Left renal cortex interstitium (tissue), 4 donors: ENCODE measurements at places on chromosomes 2 and 18.

DNA sequence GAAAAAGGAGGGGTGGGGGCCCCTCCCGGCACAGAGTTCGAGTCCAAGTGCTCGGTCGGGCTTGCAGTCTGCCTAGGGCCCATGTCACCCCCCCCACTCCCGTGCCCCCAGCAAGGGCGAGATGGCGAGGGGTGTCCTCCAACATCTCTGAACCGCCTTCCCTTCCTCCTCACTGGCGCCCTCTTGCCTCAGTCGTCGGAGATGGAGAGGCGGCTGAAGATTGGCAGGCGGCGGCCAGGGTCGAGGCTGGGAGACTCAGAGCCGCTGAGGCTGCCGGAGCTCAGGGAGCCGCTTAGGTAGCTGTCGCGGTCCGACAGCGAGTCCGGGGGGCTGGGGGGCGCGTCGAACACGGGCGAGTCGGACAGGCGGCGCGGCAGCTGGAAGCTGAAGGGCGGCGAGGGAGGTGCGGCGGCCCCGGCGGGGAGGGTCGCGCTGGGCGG, 2.3 kb downstream of the ZFP36L2 start:
- DNase-seq: no peak

DNA sequence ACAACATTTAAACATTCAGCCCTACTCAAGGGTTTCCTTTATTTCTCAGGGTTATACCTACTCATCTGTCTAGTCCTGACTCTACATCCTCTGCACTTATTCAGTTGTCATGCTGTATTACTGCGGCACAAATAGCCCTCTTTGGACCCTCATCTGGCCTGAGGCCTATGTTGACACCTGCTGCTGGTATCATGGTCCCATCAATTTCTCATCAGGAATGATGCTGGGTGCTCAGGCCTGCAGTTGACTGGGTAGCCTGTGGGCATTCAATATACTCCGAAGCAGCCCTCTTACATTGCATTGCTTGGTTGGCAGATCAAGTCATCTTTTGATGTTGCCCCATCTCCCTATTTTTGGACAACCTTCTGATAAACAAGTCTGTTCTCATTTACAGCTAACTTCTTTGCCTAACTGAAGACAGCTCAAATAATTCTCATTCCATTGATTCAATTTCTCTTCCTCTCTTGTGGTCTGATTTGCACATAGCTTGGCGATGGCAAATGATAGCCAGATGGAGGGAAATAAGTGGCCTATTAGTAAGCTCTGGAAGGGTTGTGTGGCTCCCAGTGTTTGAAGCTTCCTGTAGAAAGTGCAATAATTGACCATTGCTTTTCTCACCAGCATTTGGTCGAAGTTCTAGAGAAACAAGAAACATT, 19.1 kb upstream of the MC4R start:
- no peak for DNase-seq

GRCh38 chr18:33355263-33355662, 85.3 kb downstream of the CCDC178 start:
- DNase-seq: no peak

- no peak for DNase-seq
Observed at GRCh38 chr2:47309472-47309951, 93.4 kb upstream of the MSH2 start.

DNA sequence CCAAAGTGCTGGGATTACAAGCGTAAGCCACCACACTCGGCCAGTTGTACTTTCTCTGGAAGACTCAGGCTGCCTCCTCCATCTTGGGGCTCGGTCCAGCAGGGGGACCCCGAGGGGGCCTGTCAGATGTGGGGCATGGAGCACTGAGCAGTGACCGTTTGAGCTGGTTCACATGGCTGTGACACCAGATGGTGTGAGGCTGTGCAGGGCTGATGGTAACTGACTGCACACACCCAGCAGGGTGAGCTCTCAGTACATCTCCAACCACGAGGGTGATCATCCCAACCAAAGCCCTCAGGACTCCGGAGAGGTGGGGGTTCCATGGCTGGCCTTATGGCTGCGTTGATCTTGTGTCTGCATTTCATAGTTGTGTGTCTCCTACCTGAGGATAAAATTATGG, 63.4 kb downstream of the FAM168B start:
- DNase-seq: no peak

GRCh38 chr2:102236132-102236531, 49.3 kb downstream of the IL1RL2 start:
- no peak for DNase-seq

- DNase-seq: no peak
Observed at GRCh38 chr2:31337860-31338259, 76.7 kb downstream of the XDH start.

GRCh38 chr18:392928-393573, 107.5 kb downstream of the COLEC12 start:
- DNase-seq: no peak

DNA sequence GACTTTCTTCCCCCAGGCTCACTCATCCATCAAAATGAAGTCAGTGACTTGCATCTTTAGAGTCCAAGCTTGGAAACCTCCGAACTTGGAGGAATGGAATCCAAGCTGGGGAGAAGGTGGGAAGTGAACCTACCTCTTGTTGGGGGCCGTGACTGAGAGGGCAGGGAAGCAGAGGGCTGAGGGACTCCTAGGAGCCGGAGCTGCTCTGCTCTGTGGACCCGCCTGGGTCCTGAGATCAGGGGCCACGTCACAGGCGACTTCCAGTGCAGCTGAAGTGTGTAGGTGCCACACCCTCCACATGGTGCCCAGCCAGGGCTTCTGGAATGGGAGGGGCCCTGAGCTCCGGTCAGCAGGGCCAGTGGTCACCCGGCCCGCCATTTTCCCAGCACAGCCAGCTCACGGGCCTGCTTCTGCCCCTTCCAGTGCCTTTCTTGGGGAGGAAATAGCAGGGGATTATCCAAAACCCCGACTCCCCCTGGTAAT, 63.4 kb upstream of the OTOS start:
- no peak for DNase-seq

DNA sequence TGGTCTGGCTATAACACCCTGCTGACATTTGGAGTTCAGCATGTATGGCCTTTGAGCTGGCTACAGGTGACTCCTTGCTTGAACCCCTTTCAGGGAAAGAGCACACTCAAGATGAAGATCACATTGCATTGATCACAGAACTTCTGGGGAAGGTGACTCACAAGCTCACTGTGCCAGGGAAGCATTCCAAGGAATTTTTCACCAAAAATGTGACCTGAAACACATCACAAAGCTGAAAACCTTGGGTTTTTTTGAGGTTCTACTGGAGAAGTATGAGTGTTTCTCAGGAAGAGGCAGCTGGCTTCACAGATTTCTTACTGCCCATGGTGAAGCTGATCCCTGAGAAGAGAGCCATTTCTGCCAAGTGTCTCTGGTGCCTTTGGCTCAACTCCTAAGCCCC, 879.0 kb downstream of the CBLN2 start:
- no peak for DNase-seq

- DNase-seq: no peak
Observed at GRCh38 chr2:20931346-20931745, 108.4 kb upstream of the LDAH start.

DNA sequence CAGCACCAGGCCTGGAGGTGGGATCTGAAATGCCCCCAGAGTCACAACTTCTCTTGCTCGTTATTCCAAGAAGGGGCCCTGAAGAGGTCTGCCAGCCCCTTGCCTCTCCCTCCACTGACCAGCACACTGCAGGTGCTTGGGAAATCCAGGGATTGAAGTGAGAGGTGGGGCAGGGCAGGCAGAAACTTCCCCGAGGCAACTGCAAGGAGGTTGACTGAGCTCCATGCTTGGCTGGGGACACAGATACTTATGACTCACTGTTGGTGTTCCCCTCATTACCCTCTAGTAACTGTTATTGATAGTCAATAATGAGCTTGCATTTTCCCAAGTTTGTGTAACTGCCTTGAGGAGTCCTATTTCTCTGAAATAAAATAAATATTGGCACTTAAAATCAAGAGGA, 47.5 kb downstream of the MARCO start:
- no peak for DNase-seq

DNA sequence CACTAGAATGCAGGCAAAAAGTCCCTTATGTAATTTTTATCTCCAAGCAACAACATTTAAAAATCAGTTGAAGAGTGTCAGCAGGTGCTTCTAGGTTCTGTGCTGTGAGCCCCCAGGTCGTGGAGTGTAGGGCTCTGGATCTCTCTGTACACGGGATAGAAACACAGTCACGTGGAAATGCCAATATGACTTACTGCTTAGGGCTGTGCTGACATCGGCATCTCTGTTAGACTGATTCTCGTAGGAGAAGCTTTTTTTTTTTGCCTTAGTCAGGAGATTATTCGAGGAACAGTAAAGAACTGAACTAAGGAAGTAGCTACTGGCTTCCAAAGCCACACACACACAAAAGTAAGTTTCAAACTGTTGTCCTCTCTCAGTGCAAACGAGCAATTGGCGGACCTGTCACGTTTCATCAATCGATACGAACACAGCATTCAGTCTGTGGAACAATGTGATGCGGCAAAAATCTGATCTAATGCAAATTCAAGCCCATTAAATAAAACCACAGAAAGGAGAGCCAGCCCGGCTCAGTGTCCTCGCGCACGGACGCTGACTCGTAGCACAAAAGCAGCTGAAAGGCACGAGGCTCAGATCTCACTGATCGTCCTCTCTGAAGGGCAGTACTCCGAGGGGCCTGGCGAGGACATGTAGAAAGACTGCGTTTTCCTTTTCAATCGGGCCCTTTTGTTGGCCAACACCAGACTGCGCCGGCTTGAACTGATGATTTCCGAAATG, 41.5 kb downstream of the PRELID3A start:
- no peak for DNase-seq

GRCh38 chr2:239330836-239331235, 70.0 kb downstream of the HDAC4 start:
- no peak for DNase-seq

GRCh38 chr2:216012133-216012829, 1.1 kb downstream of the MREG start:
- DNase-seq: no peak

- DNase-seq: no peak
Observed at GRCh38 chr2:48306409-48307284, 223.3 kb upstream of the STON1 start.

- DNase-seq: no peak
Observed at GRCh38 chr2:9497017-9497416, 22.7 kb downstream of the IAH1 start.

GRCh38 chr2:127517465-127517864, 8.8 kb downstream of the IWS1 start:
- no peak for DNase-seq

DNA sequence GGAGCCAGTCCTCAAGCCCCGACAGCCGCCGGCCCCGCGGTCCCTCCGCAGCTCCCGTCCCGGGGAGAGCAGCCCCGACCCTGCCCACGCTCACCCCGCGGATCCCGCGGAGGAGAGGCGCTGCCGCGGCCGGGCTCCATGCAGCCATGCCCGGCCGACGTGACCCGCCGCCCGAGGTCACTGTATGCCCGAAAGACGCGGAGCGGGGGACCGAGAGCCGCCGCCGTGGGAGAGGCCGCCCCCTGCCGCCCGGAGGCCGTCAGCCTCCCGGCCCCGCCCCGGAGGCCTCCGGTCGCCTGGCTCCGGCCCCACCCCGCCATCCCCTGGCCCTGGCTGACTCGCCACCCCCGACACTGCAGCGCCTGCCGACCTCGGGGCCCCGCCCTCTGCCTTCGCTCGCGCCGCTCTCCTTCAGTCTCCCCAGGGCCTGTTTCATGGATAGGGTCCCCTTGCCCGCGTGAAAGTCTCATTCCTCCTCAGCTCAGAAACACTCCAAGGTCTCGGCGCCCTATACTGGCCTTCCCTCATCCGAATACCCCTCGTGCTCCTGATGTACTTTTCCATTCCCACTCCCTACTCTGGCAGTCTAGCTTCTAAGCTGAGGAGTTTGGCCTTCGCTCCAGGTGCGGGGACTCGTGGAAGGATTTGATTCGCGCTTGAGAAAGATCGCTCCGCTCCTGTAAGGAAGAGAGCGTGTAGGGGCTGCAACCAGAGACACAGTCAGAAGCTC, at the start of gene BOLA3:
BOLA3 (minus strand) TSS at position 186 of the 730 bp plus-strand sequence; CDS start at position 148, 38 bp downstream.
- DNase-seq: peak; percentile 53

GRCh38 chr2:100986157-100986556, 15.9 kb upstream of the RPL31 start:
- DNase-seq: no peak

DNA sequence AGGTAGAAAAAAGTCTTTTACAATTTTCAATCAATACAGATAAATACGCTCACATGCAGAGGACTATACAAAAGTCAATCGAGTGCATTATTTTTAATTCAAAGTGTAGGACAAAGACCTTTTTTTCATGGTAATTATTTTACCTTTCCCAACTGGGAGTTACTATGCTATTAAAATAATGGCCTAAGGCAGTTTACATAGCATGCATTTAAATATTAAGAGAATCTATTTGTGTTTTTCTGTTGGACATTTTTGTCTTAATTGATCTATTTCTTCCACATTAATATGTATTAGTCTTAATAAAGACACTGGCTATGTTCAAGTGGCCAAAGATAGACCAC, 130.2 kb upstream of the MAP3K20 start:
- DNase-seq: no peak

DNA sequence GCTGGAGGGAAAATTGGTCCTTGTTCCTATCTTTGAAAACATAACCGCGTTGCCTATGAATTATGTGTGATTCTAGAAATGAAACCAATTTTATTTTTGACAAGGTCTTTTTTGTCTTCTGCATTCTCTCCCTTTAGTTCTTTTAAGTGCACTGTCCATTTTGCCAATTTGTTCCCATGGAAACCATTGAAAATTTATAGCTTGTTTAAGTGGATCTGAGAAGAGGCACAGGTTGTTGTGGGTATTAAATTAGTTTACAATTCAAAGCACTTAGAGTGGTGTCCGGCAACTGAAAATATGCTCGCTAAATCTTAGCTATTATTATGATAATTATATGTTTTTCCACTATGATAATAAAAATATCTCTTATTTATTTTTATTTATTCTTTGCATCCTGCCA, 107.5 kb upstream of the FSHR start:
- no peak for DNase-seq

DNA sequence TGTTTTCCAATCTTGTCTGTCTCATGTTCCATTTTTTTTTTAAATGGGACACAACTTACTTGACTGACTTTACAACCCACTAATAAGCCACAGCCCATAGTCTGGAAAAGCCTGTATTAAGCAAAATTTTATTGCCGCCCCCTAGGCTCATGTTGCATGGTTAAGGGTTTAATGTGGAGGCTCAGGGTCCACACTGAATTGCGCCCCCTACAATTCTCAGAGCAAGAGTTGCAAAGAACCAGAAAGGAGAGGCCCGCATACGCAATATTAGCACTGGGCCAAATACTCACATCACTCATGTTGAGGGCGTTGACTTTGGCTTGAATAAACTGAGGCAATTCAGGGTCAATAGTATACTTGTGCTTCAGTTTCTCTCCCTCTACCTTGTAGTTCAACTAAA, 65.5 kb downstream of the NEB start:
- DNase-seq: no peak

DNA sequence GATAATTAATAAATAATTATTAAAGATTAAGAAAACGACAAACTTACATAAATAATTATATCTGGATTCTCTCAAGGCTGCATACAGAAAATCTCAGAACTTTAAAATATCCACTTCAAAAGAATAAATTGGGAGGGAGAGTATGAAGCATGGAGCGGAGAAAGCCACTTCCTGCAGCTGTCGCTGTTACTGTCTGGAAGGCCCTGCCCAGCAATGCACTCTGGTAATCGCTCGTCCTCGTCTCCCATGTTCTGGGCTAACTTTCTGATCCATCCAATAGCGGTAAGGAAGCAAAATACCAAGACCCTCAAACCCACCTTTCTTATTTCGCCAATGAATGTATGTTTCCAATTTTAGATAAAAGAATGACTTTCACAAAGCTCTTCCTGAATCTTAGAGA, 26.7 kb downstream of the CYRIA start:
- DNase-seq: no peak
